AG20443 (cell line): ENCODE measurements at places on chromosomes 6 and 20.

- no peak for DNase-seq
These were observed 51.1 kb upstream of the PREP start for GRCh38 chr6:105453968-105454367.

DNA sequence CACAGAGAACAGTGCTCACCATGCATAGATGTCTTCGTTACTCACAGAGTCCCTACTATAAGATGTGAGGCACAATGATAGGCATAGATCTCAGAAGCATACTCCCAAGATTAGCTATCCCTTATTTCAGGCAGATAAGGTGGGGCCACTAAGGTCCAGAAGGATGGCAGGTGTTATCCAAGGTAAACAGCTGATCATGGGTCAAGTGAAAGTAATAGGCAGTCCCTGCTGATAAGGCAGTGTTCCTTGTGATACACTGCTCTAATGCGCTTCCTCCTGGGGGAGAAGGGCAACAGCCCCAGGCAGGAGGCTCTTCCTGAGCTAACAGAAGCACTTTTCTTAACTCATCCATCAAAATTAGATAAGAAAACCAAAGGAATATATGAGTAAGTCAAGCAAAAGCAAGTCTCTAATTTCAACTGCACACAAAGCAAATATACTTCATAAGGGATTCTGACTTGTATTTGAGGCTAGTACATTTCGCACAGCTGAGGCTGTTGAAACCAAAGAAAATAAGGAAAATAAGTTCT, 42.2 kb downstream of the METTL24 start:
- no peak for DNase-seq

GRCh38 chr20:36956016-36956415, 4.5 kb upstream of the SAMHD1 start:
- no peak for DNase-seq

GRCh38 chr20:8693709-8694108, 375.2 kb upstream of the PLCB4 start:
- peak; percentile 71 for DNase-seq

- no peak for DNase-seq
These were observed 1050.0 kb downstream of the EPHA7 start for GRCh38 chr6:92369309-92369708.

GRCh38 chr6:40986921-40987819, 51.9 kb downstream of the UNC5CL start:
- DNase-seq: no peak

DNA sequence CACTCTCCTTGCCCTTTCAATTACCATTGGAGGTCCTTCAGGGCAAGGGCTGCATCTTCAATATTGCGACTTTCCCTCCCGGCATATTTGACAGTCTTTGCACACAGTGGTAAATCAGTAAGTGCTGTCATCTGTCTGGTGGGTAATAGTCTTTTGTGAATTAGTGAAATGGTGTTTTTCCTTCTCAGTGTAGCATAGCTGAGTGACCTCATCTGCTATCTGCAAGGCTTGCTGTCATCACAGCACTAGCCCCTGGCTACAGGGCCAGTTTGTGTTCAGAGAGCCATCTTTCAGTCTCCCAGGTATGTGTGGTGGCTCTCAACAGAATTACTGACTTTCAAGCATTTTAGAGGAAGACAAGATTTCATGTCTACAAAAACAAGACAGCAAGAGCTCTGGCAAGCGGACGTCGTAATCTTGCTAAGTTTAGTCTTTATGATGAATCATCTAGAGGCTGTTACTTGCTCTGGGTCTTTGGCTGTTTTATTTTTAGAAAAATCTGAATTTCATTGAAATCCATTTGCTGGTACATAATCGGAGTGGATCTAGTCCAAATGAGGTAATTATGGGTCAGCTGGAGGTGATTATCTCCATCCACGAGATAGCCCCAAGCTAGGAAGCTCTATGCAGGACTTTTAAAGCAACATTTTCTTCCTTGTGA, 528.9 kb downstream of the EPM2A start:
- peak; percentile 66 for DNase-seq

- no peak for DNase-seq
These were observed 32.1 kb downstream of the BEND3 start for GRCh38 chr6:107083047-107083768.

GRCh38 chr6:45054610-45055009, 273.5 kb upstream of the RUNX2 start:
- no peak for DNase-seq

GRCh38 chr20:31497838-31498540, 16.3 kb upstream of the HM13 start:
- DNase-seq: peak; percentile 58

DNA sequence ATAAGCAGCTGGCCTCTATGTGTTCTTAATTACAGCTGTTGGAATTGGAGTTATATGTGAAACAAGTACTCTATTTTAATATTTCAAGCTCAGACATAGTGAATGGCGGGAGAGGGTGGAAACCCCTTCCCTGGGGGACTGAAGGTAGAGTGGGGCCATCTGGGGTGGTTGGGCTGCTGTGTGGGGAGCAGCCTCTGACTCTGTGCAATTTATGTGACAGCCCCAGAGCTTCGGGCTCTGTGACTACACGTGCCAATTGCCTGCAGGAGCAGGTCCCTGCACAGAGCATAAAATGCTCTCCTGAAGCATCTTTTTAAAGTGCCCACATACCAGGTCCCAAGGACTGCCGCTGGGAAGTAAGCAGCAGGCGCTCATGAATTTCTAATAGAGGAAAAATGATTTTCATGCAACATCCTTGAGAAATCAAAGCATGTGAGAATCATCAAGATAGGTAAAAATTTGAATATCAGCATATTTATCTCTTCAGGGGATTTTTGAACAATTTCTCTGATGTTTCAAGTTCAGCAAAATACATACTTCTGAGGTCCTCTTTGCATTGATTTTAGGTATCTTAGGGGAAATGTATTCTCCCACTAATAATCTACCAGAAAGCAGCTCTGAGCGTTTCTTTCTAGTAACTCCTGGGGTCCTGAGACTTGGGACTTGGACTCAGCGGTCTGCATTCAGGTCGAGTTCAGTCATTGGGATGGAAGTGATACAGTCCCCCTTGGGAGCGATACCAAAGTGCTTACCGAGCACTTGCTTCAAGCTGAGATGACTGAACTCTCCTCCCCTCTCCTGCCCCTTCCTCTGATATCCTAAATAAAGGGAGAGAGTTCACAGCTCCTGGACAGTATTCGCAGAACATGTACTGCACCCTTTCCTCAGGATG, 40.0 kb downstream of the ALDH8A1 start:
- no peak for DNase-seq

DNA sequence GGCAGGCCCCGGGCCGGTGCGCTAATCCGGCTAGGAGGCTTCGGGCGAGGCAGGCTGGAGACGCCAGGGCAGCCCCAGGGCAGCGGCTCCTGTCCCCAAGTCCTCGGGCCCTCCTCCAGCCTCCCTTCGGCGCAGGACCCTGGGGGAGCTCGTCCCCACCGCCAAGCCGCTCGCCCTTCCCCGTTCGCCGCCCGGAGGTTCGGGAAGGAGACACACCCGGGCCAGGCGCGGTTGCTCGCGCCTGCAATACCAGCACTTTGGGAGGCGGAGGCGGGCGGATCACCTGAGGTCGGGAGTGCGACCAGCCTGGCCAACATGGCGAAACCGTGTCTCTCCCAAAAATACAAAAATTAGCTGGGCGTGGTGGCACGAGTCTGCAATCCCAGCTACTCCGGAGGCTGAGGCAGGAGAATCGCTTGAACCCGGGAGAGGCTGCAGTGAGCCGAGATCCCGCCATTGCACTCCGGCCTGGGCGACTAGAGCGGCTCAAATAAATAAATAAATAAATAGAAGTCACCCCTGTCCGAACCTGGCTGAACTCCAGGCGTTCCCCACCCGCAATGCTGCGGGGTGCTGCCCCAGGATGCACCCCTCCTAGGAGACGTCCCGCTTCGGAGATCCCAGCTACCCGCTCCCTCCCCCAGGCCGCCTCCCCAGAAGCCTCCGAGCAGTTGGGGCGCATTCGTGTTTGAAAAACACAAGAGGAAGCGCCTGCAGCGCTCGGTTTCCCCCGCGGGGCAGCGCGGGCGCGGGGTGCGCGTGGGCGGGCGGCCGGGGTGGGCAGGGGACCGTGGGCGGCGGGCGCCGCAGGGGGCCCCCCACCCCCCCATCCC, 27.5 kb downstream of the SERPINB9 start:
- DNase-seq: peak; percentile 62

DNA sequence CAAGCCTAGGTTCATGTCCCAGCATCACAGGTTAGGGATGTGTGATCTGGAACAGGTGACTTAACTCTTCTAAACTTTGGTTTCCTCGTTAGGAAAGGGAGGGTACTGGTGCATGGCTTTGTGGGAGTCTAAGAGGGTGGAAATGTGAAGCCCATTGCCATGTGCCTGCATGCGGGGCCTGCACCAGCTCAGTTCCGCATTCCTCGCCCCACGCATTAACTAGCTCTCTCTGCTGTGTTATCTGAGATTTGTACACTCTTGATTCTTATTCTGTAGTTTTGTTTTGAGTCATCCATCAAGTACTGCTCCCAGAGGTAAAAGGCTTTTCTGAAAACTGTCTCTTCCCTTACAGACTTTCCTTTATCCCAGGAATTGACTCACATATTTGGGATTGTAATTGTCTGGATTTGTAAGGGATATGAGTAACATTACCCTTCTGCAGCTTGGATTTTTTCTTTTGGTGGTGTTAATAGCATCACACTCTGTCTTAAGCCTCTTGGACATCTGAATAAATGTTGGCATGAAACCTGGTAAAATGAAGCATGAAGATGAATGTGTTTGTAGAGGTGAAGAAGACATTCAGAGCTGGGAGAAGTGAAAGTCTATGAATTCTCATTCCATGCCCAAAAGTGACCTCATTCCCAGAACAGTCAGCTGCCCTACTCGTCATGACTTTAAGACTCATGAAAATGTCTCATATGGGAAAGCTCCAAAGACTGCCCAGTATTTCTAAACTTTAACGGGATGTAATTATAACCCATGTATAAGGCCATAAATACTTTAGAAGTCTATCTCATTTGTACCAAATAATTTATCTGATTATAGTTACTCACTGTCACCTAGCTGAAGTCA, 357.3 kb downstream of the FOXA2 start:
- DNase-seq: no peak

DNA sequence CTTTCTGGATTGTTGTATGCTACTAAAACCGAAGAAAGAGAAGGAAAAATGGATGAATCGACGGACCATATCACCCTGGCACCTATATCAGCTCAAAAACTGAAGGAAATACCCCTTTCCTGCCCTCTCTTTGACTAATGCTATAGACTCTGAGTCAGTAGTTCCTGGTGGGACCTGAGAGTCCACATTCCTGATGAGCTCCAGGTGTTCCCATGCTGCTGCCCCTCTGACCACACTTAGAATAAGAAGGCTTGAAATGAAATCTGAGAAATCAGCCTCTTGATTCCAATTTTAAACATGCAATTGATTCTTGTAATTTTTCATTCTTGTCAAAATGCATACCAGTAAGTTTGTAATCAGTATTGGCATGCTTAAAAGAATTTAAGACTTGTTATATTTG, 75.2 kb downstream of the PRL start:
- DNase-seq: no peak

GRCh38 chr6:1617466-1618310, 8.0 kb downstream of the FOXC1 start:
- DNase-seq: no peak

GRCh38 chr6:122648726-122649125, 38.5 kb downstream of the PKIB start:
- DNase-seq: no peak
